ENCODE measurements at places on chromosomes 12 and 14. TPM values are rescaled to one million over a fixed set of nuclear protein-coding genes. Genes with fewer than 3 reads are reported as not detected.

Gene OASL
- 0.35 TPM for total RNA-seq

Gene MGAT2
- total RNA-seq, result 9.4 TPM

Gene RABGGTA
- total RNA-seq, result 20.3 TPM

Gene TEX52
- total RNA-seq, result not detected

Gene OAS3
- 5.1 TPM for total RNA-seq

Gene LMNTD1
- not detected for total RNA-seq

Gene ZNF891
- 1.0 TPM for total RNA-seq

Gene RGS6
- 26.1 TPM for total RNA-seq

Gene OR4E2
- total RNA-seq, result not detected

Gene RARG
- total RNA-seq, result 15.4 TPM

Gene ST8SIA1
- 3.3 TPM for total RNA-seq

Gene TMEM179
- not detected for total RNA-seq

Gene RASSF3
- total RNA-seq, result 117 TPM

Gene RPS26
- total RNA-seq, result 34.6 TPM

Gene CAPZA3
- not detected for total RNA-seq

Gene LLPH
- total RNA-seq, result 14.8 TPM

Gene SERPINA5
- 2.7 TPM for total RNA-seq

Gene KLHDC2
- total RNA-seq, result 89.3 TPM
